KBM-7 (cell line): ENCODE measurements at places on chromosomes 12 and 14.

- DNase-seq, result no peak
Observed at GRCh38 chr12:55912908-55913307, 14.8 kb downstream of the PYM1 start.

- DNase-seq, result peak; percentile 8
Observed at GRCh38 chr14:64060648-64061096, 207.9 kb downstream of the SYNE2 start.

GRCh38 chr14:28762955-28763326, 3.6 kb upstream of the FOXG1 start:
- no peak for DNase-seq

GRCh38 chr12:8816448-8817050, 5.9 kb upstream of the A2ML1 start:
- no peak for DNase-seq

- no peak for DNase-seq
Observed at GRCh38 chr12:94590428-94590827, 59.9 kb downstream of the TMCC3 start.

DNA sequence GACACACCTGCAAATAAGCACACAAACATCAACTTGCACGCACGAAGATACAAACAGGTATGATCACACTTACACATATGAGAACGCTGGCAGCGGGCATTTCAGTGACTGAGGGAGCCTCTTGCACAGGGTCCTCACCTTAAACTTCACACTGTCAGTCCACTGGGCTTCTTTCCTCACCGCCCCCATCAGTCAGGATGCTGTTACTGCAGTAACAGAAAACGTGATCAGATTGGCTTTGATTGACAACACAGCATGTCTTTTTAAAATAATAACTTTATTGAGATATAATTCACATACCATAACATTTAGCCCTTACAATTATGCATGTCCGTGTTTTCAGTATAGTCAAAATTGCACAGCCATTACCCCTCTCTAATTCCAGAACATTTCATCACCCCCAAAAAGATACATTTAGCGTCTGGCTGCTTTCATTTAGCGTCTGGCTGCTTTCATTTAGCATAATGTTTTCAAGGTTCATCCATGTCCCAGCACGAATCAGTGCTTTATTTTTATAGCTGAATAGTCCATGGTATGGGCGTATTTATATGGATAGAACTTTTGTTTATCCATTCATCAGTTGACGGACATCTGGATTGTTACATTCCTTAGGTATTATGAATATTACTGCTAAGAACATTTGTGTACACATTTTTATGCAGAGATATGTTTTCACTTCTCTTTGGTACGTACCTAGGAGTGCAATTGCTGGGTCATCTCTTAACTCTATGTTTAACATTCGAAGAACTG, 8.4 kb downstream of the CCDC197 start:
- DNase-seq, result no peak

- DNase-seq, result no peak
Observed at GRCh38 chr14:69518289-69519101, 34.0 kb downstream of the PLEKHD1 start.

DNA sequence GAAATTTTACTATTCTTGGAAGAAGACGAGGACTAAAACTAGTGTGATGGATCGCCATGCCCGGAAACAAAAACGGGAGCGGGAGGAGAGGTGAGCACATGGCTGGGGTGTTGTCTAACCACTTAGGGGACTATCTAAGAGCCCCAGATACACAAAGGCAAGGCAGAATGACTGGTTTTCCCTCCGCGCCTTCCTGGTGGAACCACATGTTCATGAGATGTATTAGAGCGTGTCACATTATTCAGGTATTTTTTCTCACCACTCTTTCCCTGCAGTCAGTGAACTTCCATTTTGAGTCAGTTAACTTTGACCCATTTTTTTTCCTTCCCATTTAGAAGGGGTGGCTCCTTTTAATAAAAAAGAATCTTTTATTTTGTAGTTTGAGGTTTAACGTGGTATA, 68.8 kb upstream of the TRAF3 start:
- no peak for DNase-seq

GRCh38 chr12:52716061-52716460, 12.7 kb upstream of the KRT77 start:
- no peak for DNase-seq

DNA sequence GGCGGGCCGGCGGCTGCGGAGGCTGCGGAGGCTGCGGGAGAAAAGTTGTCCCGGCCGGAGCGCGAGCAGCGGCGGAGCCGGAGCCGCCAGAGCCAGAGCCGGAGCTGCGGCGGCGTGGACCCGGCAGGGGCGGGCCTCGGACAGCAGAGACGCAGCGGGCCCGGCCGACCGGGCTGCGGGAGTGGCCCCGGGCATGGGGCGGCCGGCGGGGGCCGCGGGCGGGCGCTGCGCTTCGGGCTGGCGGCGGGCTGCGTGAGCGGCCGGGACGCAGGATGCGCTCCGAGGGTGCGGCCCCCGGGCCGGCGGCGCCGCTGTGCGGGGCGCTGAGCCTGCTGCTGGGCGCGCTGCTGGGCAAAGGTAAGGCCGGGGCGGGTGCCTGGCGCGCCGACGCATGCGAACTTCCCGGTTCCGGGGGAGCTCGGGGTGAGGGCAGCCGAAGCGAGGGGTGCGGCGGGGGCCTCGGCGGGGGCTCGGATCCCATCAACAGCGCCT, at the start of gene TMEM132C:
TSS of gene TMEM132C (plus strand) at position 40 of the 492 bp plus-strand sequence. CDS start at position 273, 233 bp downstream.
- no peak for DNase-seq

DNA sequence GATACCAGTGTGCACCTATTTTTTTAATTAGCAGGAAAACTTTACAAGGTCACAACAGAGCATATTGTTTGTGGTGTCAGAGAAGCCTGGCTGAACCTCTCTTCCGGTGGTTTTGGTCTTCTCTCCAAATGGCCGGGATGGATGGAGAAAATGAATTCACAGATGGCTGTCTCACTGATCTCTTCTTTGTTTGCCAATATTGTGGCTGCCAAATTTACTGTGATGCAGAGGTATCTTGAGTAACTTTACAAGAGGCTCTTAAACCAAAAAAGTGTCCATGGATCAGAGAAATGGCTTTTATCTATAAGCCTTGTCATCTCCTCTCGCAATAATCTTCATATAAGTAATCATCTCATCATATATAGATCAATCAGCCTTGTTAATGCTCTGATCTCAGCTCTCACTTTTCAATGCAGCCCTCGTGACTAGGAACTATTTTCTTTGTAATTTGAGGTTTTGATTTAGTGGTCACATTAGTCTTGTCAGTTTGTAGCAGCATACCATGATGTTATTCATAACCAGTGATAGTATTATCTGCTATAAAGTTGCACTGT, 308.1 kb downstream of the EGLN3 start:
- DNase-seq, result no peak

GRCh38 chr14:22846811-22847307, 10.5 kb downstream of the MMP14 start:
- DNase-seq, result no peak

DNA sequence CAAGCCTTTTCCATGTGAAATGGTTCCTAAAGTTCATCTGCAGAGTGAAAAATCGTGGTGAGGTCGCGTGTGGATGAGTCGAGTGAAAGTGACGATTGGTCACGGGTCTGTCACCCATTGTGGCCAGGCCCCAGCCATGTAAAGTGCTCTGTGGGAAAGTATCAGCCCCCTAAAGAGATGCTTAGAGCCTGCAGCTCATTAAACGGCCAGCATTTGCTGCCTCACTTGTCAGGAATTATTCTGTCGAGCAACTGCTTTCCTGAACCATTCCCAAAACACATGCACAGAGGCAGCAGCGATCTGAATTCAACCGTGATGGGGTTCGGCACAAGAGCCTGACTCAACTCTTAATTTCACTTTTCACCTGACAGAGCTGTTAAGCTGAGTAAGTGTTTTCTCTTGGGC, 16.0 kb downstream of the DBX2 start:
- DNase-seq, result no peak

GRCh38 chr12:4849795-4850345, 59.8 kb upstream of the KCNA1 start:
- DNase-seq, result no peak

- no peak for DNase-seq
Observed at GRCh38 chr12:100490056-100490455, 16.4 kb downstream of the NR1H4 start.

DNA sequence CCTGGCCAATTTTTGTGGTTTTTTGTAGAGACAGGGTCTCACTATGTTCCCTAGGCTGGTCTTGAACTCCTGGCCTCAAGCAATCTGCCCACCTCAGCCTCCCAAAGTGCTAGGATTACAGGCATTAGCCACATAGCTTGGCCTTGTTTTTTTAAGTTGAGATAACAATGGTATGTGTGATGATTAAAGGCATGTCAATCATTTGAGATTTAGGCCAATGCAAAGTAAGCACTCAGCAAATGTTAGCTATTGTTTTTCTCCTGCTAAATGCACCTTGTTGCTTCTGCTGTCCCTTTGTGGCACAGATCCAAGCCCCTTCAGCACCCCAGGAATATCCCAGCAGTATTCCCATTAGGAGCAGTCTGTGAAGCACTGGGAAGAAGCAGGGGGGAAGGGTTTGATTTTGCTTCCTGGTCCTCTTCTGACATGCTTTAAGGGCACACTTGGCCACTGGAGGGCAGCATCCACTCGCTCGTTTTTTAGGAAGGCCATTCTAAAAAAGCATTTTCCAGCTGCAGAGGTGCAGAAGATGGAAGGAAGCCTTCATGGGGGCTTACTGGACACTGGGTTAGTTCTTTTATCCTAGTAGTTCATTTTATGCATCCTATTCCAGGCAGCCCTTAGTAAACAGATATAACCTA, 70.2 kb upstream of the ZFP36L1 start:
- peak; percentile 88 for DNase-seq

DNA sequence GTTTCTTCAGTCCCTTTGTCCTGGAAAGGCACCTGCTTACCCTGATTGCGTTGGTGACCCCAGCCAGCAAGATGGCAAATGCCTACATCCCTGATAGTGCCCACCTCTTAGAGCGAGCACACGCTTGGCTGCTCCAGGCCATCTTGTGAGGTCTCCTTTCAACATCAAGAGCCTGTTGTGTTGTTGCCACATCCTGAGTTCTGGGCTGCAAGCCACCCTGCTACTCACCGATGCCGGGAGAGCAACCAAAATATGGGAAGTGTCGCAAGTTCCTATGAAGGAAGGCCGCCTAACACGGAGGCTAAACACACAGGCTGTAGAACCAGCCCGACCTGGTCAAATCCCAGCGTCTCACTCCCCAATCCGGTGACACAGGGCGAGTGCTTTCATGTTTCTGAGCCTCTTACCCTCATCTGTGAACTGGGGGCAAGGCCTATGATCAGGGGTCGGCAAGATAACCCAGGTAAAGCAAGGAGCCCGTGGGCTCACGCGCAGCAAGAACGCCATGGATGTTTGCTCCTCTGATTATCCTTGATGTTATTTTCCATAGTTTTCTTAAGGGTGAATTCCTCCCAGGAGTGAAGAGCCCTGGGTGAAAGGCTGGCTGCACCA, 98.4 kb downstream of the LGMN start:
- DNase-seq, result peak; percentile 82

GRCh38 chr12:118358612-118359540, 13.8 kb downstream of the TAOK3 start:
- DNase-seq, result peak; percentile 63

GRCh38 chr14:24693983-24694382, 60.0 kb upstream of the GZMB start:
- DNase-seq, result no peak

DNA sequence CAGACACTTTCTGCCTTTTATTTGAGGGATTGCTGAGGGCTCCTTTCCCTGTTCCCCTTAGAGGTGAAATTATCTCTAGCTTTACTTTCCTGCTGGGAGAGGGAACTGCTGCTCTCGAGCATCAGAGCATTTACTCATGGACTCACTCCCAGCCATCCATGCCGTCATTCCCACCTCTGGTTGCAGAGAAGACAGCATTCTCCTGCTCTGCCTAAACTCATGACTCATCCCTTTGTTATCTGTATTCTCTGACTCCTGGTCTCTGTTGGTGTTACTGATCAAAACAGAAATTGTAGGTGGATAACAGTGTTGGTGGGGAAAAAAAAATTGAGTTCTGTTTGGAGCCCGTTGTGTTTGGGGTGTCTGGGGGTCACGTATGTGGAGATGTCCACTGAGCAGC, 159.3 kb downstream of the TTC8 start:
- no peak for DNase-seq

- no peak for DNase-seq
Observed at GRCh38 chr12:4448943-4449850, 3.6 kb upstream of the FGF6 start.

GRCh38 chr14:92093320-92093719, 13.1 kb downstream of the ATXN3 start:
- DNase-seq, result no peak

GRCh38 chr14:90759370-90760077, 56.7 kb downstream of the TTC7B start:
- peak; percentile 36 for DNase-seq

DNA sequence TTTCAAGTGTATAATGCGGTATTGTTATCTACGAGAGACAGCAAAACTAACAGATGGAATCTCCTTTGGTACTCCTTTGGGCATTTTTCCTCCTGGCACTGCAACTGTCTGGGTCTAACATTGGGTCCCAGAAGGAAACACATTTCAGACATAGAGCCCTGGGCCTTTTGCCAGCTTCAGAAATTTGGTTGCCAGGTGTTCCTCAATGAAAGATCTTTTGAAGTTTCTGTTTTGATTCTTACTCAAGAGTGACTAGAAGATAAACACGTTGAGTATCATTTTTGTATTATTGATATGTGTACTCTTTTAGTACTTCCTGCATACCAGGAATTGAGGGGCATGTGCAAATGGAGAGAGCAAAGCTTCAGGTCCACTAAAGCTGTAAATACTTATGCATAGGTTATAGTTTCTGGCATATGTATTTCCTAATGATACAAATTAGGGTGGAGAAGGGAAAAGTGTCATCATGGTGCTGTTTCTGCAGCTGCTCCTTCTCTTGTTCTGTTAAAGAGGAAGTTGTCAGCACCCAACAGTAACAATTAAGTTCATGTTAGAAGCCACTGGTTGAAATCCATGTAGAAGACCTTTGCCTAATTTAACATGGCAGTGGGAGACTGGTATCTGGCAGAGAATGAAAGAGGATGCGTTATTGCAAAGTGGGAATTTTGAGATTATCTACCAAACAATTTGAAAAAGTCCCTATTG, 53.5 kb downstream of the SLC38A6 start:
- DNase-seq, result peak; percentile 37

GRCh38 chr12:44848703-44849085, 27.4 kb downstream of the NELL2 start:
- DNase-seq, result no peak

- DNase-seq, result no peak
Observed at GRCh38 chr12:68627673-68628319, 17.1 kb downstream of the RAP1B start.

DNA sequence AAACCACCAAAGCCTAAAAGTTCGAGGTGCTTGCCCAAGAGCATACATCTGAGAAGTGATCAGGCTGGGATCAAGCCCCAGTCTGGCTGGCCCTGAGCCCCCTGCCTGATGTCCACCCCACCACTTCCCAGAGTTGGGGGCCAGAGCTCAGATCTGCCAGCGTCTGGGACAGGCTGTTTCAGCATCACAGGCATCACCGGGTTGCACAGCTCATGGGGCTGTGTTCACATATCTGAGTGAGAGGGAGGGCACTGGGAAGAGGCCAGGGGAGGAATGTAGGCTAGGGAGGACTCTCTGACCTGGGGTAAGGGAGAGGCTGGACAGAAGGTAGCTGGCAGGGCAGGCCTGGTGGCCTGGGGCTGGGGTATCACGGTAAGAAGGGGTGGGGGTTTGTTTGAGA, 6.0 kb downstream of the TGM1 start:
- no peak for DNase-seq

- no peak for DNase-seq
Observed at GRCh38 chr12:43102546-43103264, 449.3 kb downstream of the ADAMTS20 start.
